Lung microvascular endothelial cell (primary cell): ENCODE measurements at places on chromosomes 2 and 18. TPM values are rescaled to one million over a fixed set of nuclear protein-coding genes. Genes with fewer than 3 reads are reported as not detected.

- peak; percentile 32 for DNase-seq
These were observed 97.3 kb upstream of the CREB1 start for GRCh38 chr2:207432453-207432852.

GRCh38 chr2:56656826-56657225, 473.0 kb downstream of the CCDC85A start:
- DNase-seq, result no peak

- no peak for DNase-seq
These were observed 158.2 kb upstream of the RAB12 start for GRCh38 chr18:8450898-8451665.

DNA sequence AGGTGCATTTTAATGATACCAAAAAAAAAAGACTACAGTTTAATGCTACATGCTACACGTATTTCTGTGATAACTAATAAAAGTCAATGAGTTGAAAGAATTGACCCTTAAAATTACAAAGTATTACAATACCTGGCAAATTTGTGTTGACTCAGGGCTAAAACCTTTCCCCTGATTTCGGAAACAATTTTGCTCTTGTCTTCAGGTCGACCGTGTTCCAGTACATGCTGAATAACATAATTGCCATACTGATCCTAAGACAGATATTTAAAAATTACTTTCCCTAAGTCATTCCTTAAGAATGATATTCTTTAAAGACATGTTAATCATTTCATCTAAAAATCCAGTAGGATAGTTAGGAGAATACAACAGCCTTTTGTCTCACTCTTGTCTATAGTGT, 29.8 kb upstream of the SDC1 start:
- DNase-seq, result no peak

GRCh38 chr2:40230186-40230585, 221.7 kb downstream of the SLC8A1 start:
- DNase-seq, result no peak

DNA sequence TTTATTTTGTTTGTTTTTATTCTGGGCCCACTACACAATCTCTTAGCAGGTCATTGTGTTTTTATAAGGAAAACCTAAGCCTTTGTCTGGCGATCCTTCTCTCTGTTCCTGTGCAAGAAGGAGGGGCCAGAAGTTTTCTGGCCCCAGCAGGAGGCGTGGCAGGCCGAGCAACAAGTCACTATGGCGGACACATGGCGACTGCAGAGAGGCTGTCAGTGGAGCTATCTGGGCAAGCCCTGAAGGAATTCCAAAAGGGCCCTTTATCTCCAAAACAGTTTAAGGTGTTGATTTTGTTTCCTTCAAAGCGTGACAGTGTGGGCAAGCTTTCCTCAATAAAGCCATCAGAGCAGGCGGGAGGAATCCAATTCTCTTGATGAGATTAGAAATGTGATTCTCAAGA, 118.8 kb upstream of the CTAGE1 start:
- DNase-seq, result no peak

DNA sequence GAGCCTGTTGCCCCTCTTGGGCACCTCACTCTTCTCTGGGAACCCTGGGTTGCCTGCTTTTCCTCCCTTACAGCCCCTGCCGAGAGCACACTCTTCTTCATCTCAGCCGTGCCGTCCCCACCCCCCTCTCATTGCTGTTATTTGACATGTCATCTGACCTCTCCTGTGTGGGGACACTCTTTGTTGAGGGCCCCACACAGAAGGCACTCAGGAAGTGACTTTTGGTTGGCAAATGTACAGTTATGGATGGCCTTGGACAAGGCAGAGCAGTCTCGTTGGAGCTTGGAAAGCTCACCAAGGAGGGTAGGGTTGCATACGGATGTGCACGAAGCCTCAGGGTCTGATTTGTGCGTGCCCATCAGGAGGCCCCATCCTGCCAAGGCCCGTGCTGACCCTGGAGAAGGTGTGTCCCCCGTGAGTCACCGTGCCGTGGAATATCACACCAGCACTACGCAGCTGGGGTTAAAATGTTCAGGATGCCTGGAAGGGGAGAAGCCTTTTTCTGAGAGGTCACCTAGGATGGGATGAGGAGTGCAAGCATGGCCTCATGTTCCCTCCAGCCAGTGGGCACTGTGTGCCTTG, 93.9 kb downstream of the CTIF start:
- DNase-seq, result no peak

DNA sequence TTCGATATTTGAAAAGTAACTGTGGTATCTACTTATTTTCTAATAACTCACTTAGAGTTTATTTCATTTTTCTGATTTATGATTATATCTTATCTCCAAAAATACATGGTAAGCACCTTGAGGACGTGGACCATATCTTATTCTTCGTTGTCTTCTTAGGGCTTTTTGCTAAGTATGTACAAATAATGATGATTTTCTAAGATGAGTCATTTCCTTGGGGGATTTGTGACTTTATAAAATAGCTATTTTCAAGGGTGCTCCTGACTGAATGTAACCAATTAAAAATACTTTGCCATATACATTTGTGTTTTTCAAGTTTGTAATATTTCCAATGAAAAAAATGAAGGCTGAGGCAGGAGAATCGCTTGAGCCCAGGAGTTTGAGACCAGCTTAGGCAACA, 56.3 kb downstream of the GREB1L start:
- no peak for DNase-seq

DNA sequence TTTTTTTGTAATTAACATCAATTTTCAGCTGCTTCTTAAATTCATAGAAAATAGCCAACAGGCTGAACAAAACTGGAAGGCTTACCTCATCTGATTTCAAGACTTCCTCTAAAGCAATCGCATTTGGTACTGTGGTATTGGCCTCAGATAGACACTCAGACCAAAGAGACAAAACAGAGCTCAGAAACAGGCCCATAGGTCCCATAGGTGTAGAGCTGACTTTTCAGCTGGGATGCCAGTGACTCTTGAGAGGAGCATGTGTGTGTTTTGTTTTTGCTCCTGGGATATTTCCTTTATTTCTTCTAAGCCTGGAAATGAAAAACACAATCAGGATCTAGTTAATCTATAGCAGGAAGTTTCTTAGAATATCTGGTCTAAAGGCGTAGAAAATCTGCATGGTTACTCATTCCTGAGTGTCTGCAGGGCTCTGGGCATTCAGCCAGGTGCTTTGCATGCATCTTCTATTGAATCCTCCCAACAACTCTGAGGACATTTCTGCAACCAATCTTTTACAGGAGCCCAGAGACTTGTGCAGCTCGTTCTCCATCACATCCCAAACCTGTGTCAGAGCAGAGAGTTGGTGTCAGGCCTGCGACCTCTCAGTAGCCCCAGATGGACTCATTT, 190.8 kb downstream of the RTP5 start:
- DNase-seq, result peak; percentile 56

- no peak for DNase-seq
These were observed 84.9 kb downstream of the ICOS start for GRCh38 chr2:204021290-204022081.

- DNase-seq, result no peak
These were observed 2.2 kb upstream of the SERTAD2 start for GRCh38 chr2:64655873-64656272.

DNA sequence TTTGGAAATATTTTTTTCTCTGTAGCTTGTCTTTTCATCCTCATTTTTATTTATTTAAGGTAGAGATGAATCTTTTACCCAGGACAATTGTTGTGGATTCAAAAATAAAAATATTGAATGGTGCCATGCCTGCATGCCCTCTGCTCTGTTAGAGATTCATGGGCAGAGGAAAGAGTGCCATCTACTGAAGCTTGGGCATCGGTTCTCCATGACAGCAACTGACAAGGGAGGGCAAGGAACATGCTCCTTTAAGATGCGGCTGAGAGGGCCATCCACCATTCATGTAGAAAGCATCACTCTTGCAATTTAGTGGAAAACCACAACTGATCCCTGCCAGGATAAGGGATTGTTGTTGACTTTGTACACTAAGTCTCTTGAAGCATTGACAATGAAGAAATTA, 79.9 kb downstream of the PARD3B start:
- DNase-seq, result peak; percentile 19

DNA sequence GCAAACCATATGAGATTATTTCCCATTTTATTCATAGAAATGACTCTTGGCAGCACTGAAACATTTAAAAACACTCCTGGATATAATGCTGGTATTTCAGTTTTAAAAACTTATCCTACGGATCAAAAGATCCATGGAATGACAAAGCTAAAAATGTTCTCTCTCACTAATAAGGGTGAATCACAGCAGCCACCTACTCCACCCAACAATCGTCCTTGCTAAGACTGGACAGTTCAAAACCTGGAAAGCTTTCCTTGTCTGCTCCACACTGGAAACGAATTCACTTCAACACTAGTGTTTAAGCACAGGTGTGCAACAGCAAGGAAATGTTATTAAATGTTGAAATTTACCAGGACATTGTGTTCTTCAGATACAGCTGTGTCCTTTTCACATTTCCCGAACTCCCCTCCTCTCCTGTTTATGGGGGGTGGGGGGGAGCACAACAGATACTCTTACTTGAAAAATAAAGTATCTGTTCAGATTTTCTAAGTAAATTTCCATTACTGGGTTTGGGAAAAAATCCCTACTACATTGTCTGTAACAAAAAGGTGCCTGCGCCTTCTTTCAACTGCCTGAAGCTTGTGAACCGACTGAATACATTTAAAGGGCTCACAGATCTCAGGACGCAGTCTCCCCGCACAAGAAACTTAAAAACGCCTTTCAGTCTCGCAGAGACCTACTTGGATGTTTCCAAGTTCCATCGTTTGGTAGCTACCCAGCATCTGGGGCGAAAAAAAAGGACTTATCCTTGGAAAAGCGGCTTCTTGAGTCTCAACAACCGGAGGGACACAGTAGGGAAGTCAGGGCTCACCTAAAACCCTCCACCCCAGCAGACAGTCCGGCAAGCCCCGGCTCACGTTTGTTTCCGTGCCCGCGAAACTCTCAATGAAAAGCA, 1.3 kb downstream of the YWHAQ start:
- DNase-seq, result peak; percentile 61

- DNase-seq, result no peak
These were observed 160.4 kb upstream of the LHCGR start for GRCh38 chr2:48915884-48916283.

DNA sequence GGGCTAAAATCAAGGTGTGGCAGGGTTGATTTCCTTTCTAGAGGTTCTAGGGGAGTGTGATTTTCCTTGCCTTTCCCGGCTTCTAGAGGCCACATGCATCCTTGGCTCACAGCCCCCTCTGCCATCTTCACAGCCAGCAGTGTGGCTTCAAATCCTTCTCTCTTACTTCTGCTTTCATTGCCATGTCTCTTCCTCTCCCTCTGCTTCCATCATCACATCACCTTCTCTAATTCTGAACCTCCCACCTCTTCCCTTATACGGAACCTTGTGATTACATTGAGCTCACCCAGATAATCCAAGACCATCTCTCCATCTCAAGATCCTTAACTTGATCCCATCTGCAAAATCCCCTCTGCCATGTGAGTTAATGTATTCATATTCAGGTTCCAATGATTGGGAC, 56.2 kb upstream of the RMDN2 start:
- no peak for DNase-seq

- no peak for DNase-seq
These were observed 395.4 kb upstream of the TCF4 start for GRCh38 chr18:55983433-55983832.

- DNase-seq, result no peak
These were observed 45.9 kb downstream of the MBOAT2 start for GRCh38 chr2:8957628-8958027.

- no peak for DNase-seq
These were observed 64.0 kb upstream of the CABLES1 start for GRCh38 chr18:23071285-23071684.

GRCh38 chr2:172926785-172927640, 148.6 kb upstream of the MAP3K20 start:
- peak; percentile 54 for DNase-seq

- no peak for DNase-seq
These were observed 251.8 kb downstream of the AGAP1 start for GRCh38 chr2:235745597-235745996.

- DNase-seq, result peak; percentile 5
These were observed 128.0 kb downstream of the OLA1 start for GRCh38 chr2:174120346-174120745.

DNA sequence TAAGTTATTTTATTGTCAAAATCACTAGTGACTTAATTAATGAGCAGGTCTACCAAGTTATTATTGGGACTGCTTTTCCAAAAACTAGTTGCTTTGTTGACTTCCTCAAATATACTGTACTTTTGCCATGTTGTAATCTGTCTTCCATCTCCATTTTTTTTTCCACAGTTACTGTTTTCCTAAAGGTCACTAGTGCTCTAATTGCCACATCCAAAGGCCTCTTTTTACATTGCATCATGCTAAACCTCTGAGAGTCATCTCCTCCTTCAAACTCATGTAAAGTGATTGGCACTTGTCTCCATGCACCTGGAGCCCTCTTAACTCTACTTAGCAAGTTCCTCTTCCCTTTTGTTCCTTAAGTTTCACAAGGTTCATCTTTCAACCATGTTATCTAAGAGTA, 11.8 kb downstream of the PMAIP1 start:
- DNase-seq, result no peak

GRCh38 chr2:203804070-203804469, 63.5 kb upstream of the CTLA4 start:
- DNase-seq, result peak; percentile 83

- no peak for DNase-seq
These were observed 100.8 kb downstream of the TAF4B start for GRCh38 chr18:26327062-26327461.

- no peak for DNase-seq
These were observed 39.1 kb downstream of the TFCP2L1 start for GRCh38 chr2:121245913-121246312.

GRCh38 chr2:240955306-240956170, 42.9 kb upstream of the SNED1 start:
- no peak for DNase-seq

- no peak for DNase-seq
These were observed 128.1 kb downstream of the NCK2 start for GRCh38 chr2:105872830-105873229.

- no peak for DNase-seq
These were observed 279.8 kb downstream of the TNS1 start for GRCh38 chr2:217722883-217723472.

Gene ANKRD53
- total RNA-seq, result 0.20 and 0.22 TPM in 2 replicates

Gene OR6B2
- total RNA-seq, result not detected in 2 replicates

Gene TRABD2A
- total RNA-seq, result 0.87 and 0.99 TPM in 2 replicates

Gene OSGEPL1
- 3.8 and 4.6 TPM in 2 replicates for total RNA-seq

Gene TM4SF20
- not detected in 2 replicates for total RNA-seq

Gene ONECUT2
- under 0.01 TPM in 1 of 2 replicates, not detected in the other for total RNA-seq

Gene GATA6
- total RNA-seq, result 0.40 and 0.44 TPM in 2 replicates

Gene CROCC2
- total RNA-seq, result not detected in 2 replicates

Gene ARHGAP15
- not detected in 2 replicates for total RNA-seq

Gene BCL11A
- total RNA-seq, result 0.40 and 0.65 TPM in 2 replicates

Gene C2orf80
- total RNA-seq, result not detected in 2 replicates

Gene TMEM200C
- not detected in 2 replicates for total RNA-seq

Gene TNS1
- 26.8 and 82.1 TPM in 2 replicates for total RNA-seq

Gene TTR
- total RNA-seq, result not detected in 2 replicates

Gene TYW5
- 3.3 and 4.4 TPM in 2 replicates for total RNA-seq

Gene GPR55
- total RNA-seq, result not detected in 2 replicates

Gene PDE11A
- under 0.01 TPM in 1 of 2 replicates, not detected in the other for total RNA-seq
